ENCODE measurements at places on chromosomes 7 and 10.

DNA sequence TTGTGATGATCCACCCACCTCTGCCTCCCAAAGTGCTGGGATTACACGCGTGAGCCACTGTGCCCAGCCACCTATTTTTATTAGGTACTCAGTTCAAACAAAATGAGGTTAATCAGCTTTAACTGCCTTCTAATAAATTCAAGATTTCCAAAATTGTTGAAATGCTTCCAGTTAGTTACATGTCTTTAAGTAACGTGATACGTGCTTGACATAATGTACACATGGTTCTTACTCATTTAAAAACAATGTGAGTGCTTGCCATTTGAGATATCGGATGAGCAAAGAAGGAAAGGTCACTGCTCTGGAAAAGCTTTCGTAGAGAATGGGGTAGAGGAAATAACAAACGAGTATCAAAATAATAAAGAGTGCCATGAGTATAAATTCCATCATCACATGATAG, 83.6 kb downstream of the KMT2E start:
- no peak for DNase-seq

DNA sequence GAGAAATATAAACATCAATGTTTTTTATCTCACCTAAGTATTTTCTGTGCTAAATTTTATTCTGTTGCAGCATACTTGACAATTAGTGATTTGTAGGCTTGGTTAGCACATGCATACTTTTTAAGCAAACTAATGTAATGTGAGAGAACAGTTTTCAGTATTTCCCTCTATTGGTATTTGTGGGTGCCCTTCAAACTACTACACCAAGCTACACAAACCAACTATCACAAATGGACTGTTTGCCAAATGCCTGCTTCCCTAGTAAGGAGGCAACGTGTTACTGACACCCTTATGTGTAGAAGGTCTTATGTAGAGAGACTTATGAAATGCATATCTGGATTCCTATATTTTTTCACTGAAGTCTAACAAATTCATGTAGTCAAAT, 98.4 kb upstream of the FZD1 start:
- no peak for DNase-seq

GRCh38 chr7:15856311-15856710, 169.8 kb upstream of the MEOX2 start:
- no peak for DNase-seq

DNA sequence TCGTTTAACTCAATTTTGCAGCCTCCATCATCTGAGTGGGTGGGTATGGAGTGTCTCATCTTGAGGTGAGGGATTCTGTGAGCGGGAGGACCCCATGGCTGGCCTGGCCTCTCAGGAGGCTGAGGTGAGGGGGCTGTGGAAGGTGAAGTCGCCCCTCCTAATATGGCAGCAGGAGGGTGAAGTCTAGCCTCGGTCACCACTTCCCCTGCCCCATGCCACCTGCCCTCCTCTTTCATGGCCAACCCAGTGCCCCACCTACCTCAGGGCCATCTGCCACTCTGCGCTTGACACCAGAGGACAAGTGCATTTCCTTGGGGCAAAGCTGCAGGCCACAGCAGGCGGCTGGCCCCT, 8.7 kb downstream of the RASGEF1A start:
- DNase-seq, result no peak

- DNase-seq, result no peak
Observed at GRCh38 chr7:71595176-71595575, 463.2 kb downstream of the GALNT17 start.
